ENCODE measurements at places on chromosomes 7 and 10.

GRCh38 chr10:34826221-34826620 is 11.1 kb upstream of the PARD3 start:
- no peak for DNase-seq

DNA sequence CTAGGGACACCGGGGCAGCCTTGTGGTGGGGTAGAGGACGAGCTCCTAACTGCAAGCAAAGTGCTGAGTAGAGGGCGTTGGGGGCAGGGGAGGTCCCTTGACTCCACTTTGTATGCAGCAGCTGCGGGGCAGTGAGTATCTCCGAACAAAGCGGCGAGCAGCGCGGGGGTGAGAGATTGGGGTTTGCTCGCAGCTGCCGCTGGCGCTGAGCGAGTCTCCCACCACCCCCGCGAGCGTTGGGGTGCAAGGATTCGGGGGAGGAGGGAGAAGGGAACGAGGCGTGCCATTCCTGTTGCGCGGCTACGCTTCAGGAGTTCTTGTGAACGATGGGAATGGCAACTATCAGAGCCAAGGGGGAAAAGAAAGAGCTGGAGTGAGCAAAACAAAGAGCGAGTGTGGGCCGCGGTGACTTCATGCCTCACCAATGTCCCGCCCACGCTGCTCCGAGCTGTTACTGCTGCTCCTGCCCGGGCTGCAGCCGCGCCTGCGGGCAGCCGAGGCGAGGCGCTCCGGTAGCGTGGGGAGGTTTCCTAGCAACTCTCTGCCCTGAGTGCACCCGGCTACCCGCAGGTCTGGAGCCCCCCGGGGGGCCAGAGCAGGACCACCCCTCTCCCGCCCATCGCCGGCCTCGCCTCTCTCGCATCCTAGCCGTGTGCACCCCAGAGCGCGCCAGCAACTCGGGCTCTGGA is at the start of gene ITGB8:
ITGB8 (plus strand) TSS at position 662 of the 689 bp plus-strand sequence. CDS start 907 bp downstream, outside the sequence.
- DNase-seq, result peak; percentile 98

- DNase-seq, result no peak
Observed at GRCh38 chr7:23018750-23019149, 4.8 kb upstream of the HYCC1 start.

DNA sequence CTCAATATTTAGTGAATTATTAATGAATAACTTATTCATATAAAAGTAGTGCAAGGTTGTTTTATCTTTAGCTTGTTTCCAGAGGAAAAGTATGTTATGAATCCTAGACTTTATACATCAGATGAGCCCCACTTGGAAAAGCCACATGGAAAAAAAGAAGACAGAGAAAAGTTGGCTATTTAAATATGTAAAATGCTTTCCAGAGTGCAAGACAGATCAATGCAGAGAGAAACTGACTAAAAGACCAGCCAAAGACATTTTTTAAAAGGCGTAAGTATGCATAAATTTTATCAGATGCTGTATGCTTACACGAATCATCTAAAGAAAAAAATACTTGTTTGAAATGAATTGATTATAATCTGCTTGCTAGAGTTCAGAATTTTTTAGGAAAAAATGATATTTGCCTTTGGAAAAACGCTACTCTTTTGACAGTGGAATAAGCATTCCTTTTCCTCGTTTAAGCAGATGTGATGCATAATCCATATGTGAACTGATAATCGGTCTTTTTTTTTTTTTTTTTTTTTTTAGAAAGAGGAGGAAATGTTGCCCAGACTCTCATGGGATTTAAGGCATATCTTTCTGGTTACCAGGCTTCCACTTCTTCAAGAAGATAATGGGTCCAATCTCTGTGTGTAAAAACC is 70.7 kb downstream of the RELN start:
- DNase-seq, result no peak

GRCh38 chr10:125060026-125060425 is 100.3 kb downstream of the CTBP2 start:
- peak; percentile 79 for DNase-seq

GRCh38 chr7:126608339-126608776 is 644.4 kb downstream of the GRM8 start:
- DNase-seq, result no peak

- DNase-seq, result no peak
Observed at GRCh38 chr7:3294432-3295100, 6.5 kb upstream of the SDK1 start.

- peak; percentile 95 for DNase-seq
Observed at GRCh38 chr10:77290528-77291155, 347.0 kb downstream of the KCNMA1 start.

Data from astrocyte (in vitro differentiated cells and primary cell).